ENCODE measurements at places on chromosomes 4 and X. TPM values are rescaled to one million over a fixed set of nuclear protein-coding genes. Genes with fewer than 3 reads are reported as not detected.

DNA sequence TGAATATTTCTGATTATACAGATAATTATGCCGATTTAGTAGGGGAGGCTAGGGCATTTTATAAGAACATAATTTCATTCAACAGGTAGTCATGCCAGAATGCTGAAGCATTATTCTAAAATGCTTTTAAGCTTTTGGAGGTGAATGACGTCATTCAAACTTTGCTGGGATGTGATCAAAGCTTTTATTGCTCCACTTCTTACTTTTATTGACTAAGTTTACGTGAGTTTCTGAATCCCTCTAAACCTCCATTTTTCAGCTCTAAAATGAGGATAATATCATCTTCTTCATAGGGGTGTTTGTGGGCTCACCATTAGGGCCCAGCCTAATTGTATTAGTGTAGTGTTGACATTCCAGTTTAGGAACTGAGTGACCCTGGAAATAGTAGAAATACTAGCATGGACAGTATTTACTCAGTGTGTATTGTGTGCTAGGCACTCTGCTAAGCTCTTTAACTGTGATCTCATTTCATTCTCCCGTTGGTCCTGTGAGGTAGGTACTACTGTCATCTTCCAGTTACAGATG is 3.0 kb downstream of the WWC2 start:
- no peak for DNase-seq

GRCh38 chr4:39166177-39166576 is 16.2 kb upstream of the WDR19 start:
- no peak for DNase-seq

GRCh38 chr4:52982946-52983340 is 120.8 kb downstream of the RASL11B start:
- no peak for DNase-seq

- DNase-seq: no peak
Observed at GRCh38 chr4:159150821-159151390, 48.0 kb downstream of the RAPGEF2 start.

GRCh38 chr4:188110036-188110435 is 633 bp upstream of the TRIML2 start:
- DNase-seq: no peak

DNA sequence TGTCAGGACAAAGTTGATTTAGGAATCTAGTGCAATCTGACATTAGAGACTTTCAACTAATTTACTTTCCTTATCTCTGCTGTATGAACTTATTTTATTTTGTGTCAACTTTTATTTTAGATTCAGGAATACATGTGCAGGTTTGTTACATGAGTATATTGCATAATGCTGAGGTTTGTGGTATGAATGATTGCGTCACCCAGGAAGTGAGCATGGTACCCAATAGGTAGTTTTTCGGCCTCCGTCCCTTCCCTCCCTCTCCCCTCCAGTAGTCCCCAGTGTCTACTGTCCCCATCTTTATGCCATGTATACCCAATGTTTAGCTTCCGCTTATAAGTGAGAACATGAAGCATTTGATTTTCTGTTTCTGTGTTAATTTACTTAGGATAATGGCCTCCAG is 68.7 kb upstream of the TEX13D start:
- no peak for DNase-seq

RAB40A gene
- polyA plus RNA-seq: 3.0 TPM
